Activated T-cell treated with anti-CD3 and anti-CD28 coated beads, Interleukin-2, amount 50 U/mL, for 72 hours (primary cell): ENCODE measurements at places on chromosomes 13 and 19.

DNA sequence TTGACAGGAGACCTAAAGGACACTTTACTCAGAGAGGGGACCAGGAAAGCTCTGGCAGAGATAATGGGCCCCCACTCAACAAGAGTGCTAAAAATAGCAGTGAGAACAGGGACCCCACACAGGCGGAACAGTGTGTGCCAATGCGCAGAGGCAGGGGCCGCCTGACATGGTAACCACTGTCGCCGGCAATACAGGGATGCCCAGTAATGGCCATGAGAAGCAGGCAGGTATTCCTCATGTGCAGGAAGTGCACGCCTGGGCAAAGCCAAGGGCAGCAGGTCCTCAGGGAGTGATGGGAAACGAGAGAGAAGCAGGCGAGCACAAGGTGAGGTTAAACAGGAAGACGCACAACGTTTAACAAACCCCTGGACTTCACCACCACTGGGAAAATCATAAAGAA lies 757.1 kb downstream of the LIG4 start:
- no peak for DNase-seq

- DNase-seq = no peak
These were observed at the start of gene MYBPC2 for GRCh38 chr19:50432221-50433028. Gene MYBPC2, plus strand, starts transcription at chr19:50432892. Its CDS starts 62 bp downstream, at chr19:50432954.

- no peak for DNase-seq
These were observed 6.2 kb downstream of the ZNF416 start for GRCh38 chr19:57572415-57572947.

- no peak for DNase-seq
These were observed 2165.2 kb downstream of the PCDH9 start for GRCh38 chr13:65064967-65065366.

- no peak for DNase-seq
These were observed 189.2 kb downstream of the URI1 start for GRCh38 chr19:30131246-30131645.

DNA sequence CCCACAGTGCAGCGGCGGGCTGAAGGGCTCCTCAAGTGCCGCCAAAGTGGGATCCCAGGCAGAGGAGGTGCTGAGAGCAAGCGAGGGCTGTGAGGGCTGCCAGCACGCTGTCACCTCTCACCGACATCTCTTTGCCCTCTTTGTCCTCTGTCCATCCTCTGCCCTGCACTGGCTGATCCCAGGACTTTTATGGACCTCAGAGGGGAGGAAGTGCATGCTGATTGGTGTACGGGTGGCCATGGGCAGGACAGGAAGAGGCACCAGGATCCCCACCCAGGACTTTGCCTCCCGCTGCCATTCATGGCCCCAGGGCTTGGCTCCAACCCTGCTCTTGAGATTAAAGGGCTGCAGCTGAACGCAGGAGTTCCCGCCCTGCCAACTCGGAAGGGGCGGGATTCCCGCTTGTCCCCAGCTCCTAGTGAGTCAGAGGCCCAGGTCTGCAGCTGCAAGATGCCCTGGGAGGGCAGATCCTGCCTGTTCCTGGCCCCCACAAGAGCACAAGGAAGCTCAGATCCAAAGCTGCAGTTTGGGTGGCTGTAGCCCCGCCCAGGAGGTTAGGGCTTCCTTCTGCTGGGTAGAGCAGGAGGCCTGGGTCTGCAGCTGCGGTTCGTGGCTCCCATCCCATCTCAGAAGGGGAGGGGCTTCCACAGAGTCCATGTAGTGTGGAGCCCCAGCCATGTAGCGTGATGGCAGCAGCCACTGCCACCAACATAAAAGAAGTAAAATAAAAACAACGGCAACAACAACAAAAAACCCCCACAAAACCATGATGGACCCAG lies 1716.7 kb downstream of the SLITRK1 start:
- DNase-seq = no peak

DNA sequence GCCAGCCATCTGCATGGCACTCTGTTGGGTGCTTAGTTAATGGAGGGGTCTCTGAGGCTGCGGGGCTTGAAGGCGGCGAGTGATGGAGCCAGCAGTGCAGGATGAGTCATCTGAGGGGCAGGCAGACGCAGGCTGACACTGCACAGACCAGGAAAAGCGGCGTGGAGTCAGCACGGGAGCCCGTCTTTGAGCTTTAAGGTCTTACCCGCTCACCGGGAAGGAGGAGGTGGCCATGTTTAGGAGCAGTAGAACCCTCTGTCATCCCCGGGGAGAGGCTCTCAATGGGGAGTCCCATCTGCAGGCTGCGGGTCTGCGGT lies 13.1 kb downstream of the NAXD start:
- no peak for DNase-seq

DNA sequence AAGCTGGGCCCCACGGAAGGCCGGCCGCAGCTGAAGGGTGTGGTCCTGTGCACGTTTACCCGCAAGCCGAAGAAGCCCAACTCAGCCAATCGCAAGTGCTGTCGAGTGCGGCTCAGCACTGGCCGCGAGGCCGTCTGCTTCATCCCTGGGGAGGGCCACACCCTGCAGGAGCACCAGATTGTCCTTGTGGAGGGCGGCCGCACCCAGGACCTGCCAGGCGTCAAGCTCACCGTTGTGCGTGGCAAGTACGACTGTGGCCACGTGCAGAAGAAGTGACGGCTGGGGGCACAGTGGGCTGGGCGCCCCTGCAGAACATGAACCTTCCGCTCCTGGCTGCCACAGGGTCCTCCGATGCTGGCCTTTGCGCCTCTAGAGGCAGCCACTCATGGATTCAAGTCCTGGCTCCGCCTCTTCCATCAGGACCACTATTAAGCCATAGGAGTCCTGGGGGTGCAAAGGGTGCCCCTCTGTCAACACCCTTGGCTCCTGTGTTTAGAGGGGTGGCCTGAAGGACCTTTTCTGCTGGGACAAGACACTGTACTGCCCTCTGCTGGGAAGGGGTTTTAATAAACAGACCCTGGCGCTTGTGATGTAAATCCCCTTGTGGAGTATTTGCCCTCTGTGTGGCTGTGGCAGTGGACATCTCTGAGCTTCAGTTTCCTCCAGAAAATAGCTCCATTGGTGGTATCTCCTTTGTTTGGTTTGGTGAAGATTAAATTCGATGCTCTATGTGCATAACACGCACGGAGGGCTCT lies 1.9 kb downstream of the MRPS12 start:
- peak; percentile 45 for DNase-seq

DNA sequence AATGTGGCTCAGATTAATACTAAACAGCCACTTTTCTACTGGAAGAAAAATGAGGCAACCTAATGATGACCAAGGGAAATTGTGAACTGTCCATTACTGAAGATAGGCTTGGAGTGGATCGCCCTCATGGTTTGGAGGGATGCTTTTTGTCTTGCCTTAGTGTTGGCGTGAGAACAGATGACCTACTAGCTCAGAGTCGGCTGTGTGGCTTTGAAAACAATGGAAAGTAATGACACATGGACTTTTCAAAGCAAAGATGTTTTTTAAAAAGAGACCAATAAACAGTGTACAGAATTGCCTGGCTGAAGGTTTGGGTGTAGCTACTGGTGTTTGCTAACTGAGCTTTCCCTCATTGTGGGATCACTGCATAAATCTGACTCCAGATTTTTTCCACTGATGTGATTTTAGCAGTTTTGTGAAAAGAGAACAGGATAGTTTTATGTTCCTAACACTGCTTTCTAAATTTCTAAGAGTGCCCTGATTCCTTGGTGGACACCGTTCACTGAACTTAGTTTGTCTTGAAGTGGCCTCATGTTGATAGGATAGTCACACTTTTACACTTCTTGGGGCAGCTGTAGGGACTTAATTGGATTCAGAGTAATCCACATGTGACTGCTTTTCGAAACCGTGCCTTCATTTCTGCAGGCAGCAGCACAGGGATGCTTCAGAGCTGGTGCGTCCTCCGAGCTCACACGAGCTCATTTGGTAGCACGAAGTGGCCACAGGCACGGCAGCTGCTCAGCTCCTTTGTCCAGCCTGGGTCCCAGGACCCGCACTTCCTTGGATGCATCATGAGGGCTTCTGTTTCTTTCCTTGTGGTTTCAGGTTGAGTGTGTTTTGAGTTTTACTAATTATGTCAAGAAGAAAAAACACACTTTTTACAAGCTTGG lies 4.3 kb downstream of the CEBPG start:
- no peak for DNase-seq

DNA sequence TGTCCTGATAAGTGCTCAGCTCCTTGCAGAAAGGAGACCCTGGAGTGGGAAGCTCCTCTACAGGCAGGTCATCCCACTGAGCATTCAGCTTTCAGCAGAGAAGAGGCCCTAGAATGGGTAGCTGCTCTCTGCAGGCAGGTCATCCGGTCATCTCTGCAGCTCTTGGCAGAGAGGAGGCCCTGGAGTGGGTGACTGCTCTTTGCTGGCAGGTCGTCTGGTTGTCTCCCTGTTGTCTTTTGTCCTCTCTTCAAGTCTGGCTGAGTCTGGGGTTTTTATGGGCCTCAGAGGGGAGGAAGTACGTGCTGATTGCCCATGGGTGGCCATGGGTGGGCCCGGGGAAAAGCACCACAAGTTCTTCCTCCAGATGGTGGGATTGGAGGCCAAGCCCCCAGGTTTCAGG lies 250.3 kb upstream of the EDNRB start:
- no peak for DNase-seq

DNA sequence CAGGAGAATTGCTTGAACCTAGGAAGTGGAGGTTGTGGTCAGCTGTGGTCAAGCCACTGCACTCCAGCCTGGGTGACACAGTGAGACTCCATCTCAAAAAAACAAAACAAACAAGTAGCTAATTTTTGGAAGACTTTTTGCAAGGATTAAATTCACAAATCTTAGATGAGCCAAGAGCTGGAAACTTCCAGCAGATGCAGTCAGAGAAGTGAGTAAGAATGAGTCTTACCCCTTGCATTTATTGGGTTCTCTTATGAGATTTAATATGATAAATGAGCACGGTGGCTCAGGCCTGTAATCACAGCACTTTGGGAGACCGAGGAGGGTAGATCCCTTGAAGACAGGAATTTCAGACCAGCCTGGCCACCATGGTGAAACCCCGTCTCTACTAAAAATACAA lies 44.9 kb upstream of the NBEA start:
- DNase-seq = no peak

- DNase-seq = no peak
These were observed 1.1 kb downstream of the PLIN5 start for GRCh38 chr19:4533835-4534424.

GRCh38 chr13:46126552-46127357 lies 21.9 kb upstream of the CPB2 start:
- DNase-seq = peak; percentile 72

- DNase-seq = no peak
These were observed 14.1 kb downstream of the CFD start for GRCh38 chr19:873561-874041.

GRCh38 chr13:42453091-42453645 lies 120.8 kb upstream of the TNFSF11 start:
- no peak for DNase-seq

DNA sequence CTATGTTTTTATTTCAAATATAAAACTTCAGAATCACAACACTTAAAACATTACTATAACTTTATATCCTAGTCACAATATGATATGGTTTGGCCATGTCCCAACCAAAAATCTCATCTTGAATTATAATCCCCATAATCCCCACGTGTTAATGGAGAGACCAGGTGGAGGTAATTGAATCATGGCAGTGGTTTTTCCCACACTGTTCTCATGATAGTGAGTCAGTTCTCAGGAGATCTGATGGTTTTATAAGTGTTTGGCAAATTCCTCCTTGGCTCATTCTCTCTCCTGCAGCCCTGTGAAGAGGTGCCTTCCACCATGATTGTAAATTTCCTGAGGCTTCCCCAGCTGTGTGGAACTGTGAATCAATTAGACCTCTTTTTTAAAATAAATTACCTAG lies 307.6 kb downstream of the SPRY2 start:
- no peak for DNase-seq

GRCh38 chr19:2309734-2310362 lies 1.9 kb upstream of the LINGO3 start:
- DNase-seq = no peak

DNA sequence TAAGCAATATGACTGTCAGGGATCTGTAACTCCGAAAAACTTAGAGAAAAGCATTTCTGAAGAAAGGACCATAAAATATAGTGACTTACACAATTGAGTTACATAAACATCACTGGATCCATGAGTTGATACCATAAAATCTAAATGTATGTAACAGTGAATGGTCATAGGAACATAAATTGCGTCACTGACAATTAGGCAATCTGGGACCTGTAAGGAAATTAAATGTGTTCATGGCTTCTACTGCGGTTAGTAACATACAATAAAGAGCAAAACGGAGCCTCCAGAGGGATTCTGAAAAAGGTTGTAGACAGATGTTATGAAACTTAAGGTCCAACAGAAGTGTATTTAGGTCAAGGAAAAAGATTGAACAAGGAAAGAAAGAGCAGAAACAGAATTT lies 27.1 kb downstream of the POU4F1 start:
- DNase-seq = no peak

- no peak for DNase-seq
These were observed 21.7 kb downstream of the UBE2L5 start for GRCh38 chr13:30443957-30444404.

GRCh38 chr13:42068886-42069285 lies 20.4 kb downstream of the DGKH start:
- DNase-seq = no peak

DNA sequence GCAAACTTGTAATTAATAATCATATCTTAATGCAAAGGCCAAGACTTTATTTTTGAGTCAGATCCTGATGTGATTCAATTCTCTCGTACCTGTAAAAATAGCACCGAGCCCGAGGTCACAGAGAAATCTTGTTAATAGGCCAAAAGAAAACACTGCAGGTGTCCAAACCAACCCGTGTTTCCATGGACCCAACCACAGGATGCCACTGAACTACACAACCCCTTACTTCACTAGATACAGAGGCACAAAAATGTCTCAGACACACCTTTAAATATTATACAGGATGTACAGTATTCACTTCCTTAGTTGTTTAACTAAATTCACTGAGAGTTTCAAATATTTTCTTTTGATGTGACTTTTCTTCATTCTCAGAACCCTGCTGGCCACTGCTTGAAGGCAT lies 530.9 kb downstream of the MYO16 start:
- no peak for DNase-seq

DNA sequence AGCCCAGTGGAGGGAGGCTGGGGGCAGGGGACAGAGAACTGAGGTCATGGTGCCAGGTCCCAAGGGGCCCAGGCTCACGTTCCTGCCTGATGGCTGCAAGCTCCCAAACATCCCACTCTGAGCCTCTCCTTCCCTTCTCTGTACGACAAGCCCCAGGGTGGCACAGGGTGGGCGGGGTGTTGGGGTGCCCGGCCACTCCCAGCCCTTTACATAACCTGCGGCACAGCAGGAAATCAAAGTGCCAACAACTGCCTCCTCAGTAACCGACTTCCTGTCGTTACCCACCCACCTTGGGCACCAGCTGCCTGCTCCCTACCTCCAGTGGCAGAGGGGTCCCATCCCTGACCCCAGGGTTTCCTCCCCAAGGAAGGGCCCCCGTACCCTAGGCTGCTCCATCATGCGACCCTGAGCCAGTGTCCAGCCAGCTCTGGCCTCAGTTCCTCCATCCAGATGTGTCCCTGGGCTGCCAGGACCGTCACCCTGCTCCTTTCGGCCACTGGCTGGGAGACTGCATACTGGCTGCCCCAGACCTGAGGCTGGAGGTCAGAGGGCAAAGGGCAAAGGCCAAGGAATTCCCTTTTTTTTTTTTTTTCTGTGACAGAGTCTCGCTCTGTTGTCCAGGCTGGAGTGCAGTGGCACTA lies 27.7 kb upstream of the NFIC start:
- peak; percentile 38 for DNase-seq
